ENCODE measurements at places on chromosomes 2 and 18.

- no peak for DNase-seq
Observed at GRCh38 chr2:31402388-31402787, 12.2 kb downstream of the XDH start.

GRCh38 chr2:105843476-105844374 lies 99.0 kb downstream of the NCK2 start:
- no peak for DNase-seq

DNA sequence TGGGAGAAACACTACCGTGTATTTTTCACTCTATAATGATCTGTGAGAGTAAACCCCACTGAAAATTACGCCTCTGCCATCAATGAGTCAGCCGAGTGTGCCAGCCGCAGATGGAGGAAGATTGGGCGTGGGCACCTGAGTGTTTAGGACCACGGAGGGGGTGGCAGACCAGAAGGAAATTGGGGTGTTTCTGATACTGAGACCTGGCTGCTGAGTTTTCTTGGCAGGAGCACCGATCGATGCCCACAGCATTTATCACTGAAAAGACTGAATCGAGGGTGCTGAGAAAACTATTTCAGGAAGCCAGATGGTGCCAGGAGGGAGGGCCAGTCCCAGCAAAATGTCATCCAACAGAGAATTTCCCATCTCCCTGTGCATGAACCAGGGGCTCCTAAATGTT lies 91.9 kb upstream of the TPO start:
- DNase-seq, result no peak

DNA sequence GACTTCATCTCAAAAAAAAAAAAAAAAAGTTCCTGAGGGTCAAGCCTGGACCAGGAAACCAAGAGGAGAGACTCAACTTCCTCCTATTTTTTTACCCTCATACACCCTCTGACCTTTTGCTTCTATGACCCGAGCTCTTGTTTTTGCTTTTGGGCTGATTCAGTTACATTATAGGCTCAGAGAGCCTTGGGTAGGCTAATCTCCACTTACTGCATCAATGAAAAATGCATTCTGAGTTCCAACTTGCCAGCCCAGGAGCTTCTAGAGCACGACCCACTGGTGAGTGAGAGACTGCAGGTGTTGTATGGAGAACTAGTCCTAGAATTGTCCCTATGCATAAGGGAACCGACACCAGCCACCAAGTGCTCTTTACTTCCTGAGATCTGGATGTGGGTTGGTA lies 91.1 kb downstream of the CABLES1 start:
- no peak for DNase-seq

GRCh38 chr18:36519358-36519757 lies 221.8 kb downstream of the FHOD3 start:
- DNase-seq, result no peak

- no peak for DNase-seq
Observed at GRCh38 chr18:35306588-35307250, 16.7 kb upstream of the ZSCAN30 start.

DNA sequence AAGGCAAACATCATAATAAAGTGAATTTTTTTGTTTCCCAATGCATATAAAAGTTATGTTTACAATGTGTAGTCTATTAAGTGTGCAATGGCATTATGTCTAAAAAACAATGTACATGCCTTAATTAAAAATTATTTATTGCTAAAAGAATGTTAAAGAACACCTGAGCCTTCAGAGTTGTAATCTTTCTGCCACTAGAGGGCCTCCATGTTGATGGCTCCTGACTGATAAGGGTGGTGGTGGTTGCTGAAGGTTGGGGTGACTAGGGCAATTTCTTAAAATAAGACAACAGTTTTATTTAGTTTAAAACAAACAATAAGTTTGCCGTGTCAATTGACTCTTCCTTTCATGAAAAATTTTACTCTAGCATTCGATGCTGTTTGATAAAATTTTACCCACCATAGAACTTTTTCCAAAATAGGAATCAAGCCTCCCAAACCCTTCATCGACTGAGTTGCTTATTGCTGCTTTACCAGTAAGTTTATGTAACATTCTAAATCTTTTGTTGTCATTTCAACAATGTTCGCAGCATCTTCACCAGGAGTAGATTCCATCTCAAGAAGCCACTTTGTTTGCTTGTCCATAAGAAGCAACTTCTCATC lies 32.3 kb downstream of the MAP3K2 start:
- DNase-seq, result no peak

- no peak for DNase-seq
Observed at GRCh38 chr2:68764041-68764805, 29.6 kb downstream of the ARHGAP25 start.

DNA sequence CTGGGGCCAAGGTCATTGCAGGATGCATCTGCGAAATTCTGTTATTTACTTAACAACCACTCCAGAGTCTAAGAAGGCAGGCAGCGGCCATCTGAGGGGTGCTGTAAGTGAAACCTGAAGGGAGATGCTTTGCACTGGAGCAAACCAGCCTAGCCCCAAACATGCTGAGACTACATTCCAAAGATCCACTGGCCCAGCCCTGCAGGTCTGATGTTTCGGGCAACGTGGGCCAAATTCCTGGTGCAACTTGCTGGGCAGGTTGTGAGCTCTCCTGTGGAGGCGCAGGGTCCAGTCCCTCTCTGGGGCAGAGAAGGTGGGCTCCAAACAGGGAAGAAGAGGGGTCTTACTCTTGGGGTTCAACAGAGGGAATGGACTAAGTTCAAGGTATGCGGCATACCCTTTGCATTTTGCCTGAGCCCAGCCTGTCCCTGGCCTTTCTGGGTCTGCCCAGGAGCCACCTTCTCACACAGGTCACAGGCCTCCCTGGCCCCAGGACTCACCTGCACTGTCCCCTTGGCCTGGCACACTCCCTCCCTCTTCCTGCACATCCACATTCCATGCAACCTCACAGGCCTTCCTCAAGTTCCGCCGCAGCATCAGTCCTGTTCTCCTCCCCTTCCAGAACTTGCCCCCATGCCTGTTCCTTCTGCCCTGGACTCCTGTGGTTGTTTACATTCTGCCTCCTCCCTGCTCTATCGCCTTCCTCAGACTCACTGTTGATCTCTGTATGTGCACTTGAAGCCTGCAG lies 5.1 kb upstream of the MAL start:
- no peak for DNase-seq

GRCh38 chr2:239247401-239248245 lies 153.2 kb downstream of the HDAC4 start:
- no peak for DNase-seq

GRCh38 chr18:58279504-58280175 lies 235.6 kb downstream of the NEDD4L start:
- DNase-seq, result no peak

GRCh38 chr18:21314724-21315123 lies 72.7 kb downstream of the GREB1L start:
- no peak for DNase-seq

GRCh38 chr2:26905341-26906198 lies 57.6 kb downstream of the DPYSL5 start:
- DNase-seq, result no peak

GRCh38 chr2:173715441-173715840 lies 249.7 kb downstream of the SP3 start:
- no peak for DNase-seq

DNA sequence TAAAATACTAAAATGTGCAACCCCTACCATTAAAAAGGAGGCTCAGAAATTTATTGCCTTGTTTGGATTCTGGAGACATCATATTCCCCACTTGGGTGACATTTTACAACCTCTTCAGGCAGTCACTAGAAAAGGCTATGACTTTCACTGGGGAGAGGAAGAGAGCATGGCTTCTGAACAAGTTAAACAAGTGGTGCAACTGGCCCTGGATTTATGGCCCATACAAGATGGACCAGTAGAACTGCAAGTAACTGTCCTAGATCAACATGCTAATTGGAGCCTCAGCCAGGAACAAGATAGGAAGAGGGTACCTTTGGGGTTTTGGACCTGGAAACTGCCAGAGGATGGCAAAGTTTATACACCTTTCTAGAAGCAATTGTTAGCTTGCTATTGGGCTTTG lies 4.0 kb upstream of the DSG2 start:
- DNase-seq, result no peak

- no peak for DNase-seq
Observed at GRCh38 chr2:219661197-219661954, 33.9 kb downstream of the SLC4A3 start.

DNA sequence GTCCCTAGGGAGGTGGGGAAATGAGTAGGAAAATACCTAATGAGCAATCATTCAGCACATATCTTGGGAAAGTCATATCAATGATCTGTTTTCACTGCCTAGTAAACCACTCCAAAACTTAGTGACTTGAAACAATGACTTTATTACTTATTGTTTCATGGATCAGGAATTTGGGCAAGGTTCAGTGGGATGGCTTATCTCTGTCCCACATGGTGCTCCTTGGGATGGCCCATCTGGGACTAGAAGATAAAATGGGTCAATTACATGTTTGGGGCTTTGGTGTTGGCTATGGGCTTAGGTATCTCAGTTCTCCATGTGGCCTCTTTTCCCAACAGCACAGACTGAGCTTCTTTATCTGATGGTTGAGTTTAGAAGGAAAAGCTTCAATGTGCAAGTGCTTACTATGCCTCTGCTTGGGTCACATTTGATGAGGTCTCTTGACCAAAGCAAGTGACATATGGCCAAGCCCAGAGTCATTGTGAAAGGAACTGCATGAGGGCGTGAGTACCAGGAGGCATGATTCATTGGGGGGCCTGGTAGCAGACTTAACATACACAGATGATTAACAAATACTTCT lies 218.1 kb upstream of the TNP1 start:
- DNase-seq, result no peak

GRCh38 chr2:120927265-120927628 lies 191.6 kb downstream of the GLI2 start:
- no peak for DNase-seq

GRCh38 chr18:3230401-3231334 lies 10.9 kb upstream of the MYOM1 start:
- DNase-seq, result no peak

GRCh38 chr2:229408962-229409361 lies 137.9 kb upstream of the PID1 start:
- DNase-seq, result no peak

DNA sequence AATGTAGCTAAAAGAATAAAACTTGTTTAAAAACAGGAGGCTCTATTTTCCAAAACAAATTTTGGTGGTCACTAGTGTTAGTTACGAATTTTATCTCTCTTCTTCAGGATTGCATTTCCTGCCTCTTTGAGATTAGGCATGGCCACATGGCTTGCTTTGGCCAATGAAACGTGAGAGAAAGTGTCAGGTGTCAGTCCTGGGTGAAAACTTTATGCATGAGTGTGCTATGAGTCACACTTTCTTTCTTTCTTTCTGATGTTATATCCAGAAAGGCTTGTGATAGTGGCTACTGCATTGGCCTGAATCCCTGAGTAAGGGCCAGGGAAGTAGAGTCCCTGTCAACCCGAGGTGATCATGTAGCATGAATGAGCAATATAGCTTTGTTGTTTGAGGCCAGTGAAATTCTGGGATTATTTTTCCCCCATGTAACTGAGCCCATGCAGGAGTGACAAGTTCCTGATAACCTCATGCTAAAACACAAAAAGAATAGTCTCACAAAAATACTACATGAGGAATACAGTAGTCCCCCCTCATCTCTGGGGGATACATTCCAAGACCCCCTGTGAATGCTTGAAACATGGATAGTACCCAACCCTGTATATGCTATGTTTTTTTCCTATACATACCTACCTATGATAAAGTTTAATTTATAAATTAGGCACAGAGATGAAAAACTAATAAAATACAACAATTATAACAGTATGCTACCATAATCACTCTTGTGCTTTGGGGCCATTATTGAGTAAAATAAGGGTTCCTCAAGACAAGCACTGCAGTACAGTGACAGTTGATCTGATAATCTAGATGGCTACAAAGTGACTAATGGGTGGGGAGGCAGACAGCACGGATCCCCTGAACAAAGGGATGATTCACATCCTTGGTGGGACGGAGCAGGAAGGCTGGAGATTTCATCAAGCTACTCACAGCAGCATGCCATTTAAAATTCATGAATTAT lies 109.5 kb downstream of the CDC42EP3 start:
- no peak for DNase-seq

DNA sequence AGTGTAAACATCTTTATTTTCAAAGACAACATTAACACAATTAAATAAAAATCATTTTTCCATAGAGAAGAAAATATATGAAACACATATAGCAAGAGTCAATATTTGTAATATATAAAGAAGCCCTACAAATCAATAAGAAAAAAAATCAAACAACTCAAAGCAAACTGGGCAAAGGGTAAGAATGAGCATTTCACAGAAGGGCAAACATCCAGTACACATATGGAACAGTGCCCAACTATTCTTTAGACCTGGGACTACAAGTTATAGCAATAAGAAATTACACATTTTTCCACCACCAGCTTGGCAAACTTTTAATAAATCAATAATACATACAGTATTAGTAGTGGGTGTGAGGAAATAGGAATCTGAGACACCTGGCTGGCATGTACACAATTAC lies 324.1 kb downstream of the CYP26B1 start:
- no peak for DNase-seq

GRCh38 chr2:19651466-19651865 lies 250.3 kb downstream of the TTC32 start:
- no peak for DNase-seq

GRCh38 chr2:176139661-176140512 lies 10.4 kb downstream of the HOXD8 start:
- DNase-seq, result no peak

GRCh38 chr2:239734436-239735005 lies 290.6 kb downstream of the NDUFA10 start:
- no peak for DNase-seq

- DNase-seq, result no peak
Observed at GRCh38 chr2:101776172-101777043, 78.9 kb downstream of the MAP4K4 start.

DNA sequence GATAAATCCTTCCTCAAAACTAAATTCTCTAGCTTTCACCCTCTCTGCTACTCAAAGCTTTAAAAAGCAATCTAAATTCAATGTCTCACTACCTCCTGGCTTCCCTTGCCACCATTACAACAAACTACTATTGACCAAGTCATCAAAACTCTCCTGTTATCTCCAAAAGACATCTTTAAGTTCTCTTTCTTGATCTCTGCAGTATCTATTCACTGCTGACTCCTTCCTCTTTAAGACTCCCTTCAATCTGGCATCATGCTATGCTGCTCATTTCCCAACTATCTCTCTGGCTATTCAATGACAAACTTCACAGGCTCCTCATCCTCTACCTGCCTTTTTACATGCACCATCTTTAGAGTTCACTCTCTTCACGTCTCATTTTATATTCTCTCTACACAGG lies 5.9 kb downstream of the PPP3R1 start:
- no peak for DNase-seq

DNA sequence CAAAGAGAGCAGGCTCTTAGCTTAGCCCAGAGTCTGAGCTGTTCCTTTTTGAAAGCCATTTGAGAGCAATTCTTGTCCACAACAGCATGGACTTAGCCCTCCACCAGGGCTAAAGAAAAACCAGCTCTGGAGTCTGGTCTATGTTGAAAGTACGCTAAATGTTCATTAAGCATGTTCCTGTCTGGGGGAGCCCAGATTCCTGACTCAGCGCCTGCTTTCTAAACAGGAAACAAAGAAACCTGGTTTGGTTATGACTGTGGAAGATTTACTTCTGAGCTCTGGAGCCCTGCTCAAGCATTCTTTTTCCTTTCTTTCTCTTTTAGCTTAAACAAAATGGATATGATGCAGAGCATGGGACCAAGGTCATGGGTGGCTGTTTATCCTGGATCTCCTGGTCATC lies 279.8 kb downstream of the RBM43 start:
- no peak for DNase-seq

Data from mesothelial cell of epicardium (in vitro differentiated cells).